T-helper 17 cell (primary cell): ENCODE measurements at places on chromosomes 7 and 10.

- DNase-seq, result no peak
These were observed 190.9 kb downstream of the RNLS start for GRCh38 chr10:88392222-88392621.

DNA sequence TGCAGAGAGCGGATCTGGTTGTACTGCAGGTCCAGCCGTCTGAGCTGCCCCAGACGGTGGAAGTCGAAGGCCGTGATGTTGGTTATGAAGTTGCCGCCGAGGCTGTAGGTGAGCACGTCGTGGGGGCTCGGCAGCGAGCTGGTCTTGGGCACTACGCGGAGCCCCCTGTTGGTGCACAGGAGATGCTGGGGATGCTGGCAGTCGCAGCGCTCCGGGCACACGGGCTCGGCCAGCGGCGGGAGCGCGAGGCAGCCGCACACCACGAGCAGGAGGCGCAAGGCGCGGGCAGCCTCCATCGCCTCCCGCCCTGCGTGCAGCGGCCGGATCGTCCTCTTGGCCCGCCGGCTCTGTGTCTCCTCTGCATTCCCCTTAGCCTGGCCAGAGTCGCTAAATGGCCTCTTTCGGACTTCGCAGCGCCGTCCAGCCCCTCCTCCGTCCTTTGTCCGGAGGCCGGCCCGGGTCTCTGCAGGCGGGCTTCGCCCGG lies 337 bp downstream of the TRIL start:
- DNase-seq, result no peak

- no peak for DNase-seq
These were observed 948.7 kb upstream of the GHITM start for GRCh38 chr10:83190614-83191013.

GRCh38 chr7:29922921-29923700 lies 66.5 kb downstream of the SCRN1 start:
- no peak for DNase-seq

- DNase-seq, result no peak
These were observed 365.7 kb downstream of the DNAJB6 start for GRCh38 chr7:157702311-157703023.

GRCh38 chr10:109886781-109887140 lies 36.5 kb downstream of the XPNPEP1 start:
- no peak for DNase-seq

DNA sequence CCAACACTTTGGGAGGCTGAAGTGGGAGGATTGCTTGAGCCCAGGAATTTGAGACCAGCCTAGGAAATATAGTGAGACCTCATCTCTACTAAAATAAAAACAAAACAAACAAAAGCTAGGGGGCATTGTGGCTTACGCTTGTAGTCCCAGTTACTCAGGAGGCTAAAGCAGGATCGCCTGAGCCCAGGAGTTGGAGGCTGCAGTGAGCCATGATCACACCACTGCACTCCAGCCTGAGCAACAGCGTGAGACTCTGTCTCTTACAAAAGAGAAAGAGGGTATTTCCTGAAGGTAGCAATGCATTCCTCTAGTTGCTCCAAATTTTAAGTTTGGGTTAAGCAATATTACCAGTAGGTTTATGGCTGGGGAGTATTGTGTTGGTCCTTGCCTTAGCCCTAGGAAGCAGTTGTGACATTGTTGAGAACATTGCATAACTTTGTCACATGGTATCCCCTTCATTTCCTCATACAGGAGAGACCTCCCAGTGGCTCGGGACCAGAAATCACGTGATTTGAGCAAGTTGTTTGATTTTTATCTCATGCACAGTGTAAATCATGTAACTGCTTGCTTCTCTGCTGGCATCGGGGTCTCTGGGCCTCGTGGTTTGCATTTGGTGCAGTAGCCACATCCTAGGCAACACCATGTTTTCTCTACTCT lies 23.3 kb upstream of the SMARCD3 start:
- DNase-seq, result no peak

DNA sequence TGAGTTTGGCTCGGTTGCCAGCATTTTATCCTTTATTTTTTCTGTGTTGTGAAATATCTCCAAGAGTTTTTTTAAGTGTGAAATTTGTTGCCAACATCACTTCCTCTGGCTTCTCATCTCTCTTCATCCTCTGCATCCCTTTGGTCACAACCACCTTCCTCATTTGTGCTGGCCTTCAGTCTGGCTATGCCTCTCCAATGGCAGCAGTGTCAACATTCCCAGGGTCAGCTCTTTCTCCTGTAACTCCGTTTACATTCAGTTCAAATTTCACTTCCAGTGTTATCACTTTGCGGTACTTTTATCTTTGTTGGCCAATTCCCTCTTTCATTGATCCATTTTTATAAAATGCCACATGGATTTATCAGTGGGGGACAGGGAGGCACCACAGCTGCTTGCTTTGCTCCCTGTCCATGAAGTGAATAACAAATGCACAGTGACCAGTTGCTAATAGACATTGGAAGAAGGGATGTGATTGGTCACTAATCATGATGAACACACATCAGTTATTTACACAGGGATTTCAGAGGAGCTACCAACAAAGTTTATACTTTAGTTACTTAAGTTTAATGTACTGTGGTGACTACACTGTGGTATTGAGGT lies 311.4 kb upstream of the LRGUK start:
- DNase-seq, result no peak

- no peak for DNase-seq
These were observed 18.1 kb upstream of the ABCB5 start for GRCh38 chr7:20597339-20597738.

- DNase-seq, result no peak
These were observed 34.4 kb upstream of the CUL1 start for GRCh38 chr7:148664324-148664723.

DNA sequence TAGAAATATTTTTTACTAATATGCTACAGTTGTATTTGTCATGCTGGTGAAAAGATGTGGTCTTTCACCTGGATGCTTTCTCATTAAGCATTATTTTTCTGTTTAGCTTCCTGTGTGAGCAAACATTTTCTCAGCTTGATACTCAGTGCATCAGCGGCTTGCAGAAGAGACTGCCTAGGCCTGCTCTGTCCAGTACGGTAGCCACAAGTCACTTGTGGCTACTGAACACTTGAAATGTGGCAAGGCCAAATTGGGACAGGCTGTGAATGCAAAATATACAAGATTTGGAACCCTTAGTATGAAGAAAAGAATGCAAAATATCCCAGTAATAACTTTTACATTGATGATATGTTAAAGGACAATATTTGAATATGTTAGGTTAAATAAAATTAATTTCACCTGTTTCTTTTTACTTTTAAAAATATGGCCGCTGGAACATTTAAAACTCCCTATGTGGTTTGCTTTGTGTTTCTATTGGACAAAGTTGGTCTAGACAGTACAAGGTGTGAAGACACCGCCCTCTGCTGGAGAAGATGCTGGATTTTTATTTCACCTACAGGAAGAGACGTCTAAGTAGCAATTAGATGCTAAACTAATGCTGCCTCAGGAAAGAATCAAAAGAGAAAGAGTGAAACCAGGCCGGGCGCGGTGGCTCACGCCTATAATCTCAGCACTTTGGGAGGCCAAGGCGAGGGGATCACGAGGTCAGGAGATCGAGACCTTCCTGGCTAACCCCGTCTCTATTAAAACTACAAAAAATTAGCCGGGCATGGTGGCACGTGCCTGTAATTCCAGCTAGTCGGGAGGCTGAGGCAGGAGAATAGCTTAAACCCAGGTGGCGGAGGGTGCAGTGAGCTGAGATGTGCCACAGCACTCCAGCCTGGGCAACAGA lies 5.3 kb downstream of the SRGN start:
- DNase-seq, result peak; percentile 46

DNA sequence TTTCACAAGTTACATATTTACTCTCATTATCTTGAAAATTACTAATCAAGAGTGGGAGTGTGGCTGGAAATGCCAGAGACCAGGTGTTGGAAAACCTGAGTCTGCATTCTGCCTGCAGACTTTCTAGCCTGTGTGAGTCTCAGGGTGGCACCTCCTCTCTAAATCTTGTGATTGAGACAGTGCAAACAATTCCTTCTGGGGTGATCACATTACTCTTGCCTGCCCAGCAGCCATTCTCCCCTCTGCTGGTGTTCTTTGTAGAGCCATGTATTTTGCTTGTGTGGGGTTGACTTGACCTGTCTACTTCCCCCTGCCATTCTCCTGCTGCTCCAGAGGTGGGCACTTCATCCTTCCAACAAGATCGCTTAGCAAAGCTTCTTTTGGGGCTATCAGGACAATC lies 101.1 kb downstream of the RAPGEF5 start:
- no peak for DNase-seq

GRCh38 chr7:70894799-70895198 lies 237.1 kb upstream of the GALNT17 start:
- DNase-seq, result no peak

DNA sequence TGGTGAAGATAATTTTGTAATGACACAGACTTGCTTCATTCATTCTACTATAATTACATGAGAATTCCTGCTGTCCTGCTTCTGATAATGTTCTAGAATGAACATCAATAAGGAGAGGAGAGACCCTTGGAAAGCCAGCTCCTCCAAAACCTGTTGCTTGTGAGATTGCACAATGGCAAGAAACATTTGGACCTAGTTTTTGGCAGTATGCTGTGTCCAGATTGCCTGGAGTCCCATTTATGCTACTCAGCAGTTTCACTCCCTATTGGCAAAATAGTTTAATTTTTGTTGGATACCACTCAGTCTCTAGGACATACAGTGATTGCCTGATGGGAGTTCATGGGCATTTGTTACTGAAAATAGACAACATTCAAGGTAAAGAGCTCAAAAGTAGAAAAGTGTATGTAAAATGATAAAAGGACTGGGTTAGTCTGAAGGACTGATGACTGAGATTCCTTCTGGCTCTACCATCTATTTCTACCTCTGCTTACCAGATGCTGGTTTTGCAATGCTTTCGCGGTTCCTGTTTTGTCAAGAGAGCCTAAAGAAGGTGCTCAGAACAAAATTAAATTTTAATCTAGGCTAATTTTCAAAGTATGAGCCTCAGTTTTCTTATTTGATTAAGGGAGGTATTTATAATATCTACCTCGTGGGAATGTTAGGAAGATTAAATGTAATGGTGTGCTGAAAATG lies 8.0 kb upstream of the ACTR3B start:
- DNase-seq, result no peak

DNA sequence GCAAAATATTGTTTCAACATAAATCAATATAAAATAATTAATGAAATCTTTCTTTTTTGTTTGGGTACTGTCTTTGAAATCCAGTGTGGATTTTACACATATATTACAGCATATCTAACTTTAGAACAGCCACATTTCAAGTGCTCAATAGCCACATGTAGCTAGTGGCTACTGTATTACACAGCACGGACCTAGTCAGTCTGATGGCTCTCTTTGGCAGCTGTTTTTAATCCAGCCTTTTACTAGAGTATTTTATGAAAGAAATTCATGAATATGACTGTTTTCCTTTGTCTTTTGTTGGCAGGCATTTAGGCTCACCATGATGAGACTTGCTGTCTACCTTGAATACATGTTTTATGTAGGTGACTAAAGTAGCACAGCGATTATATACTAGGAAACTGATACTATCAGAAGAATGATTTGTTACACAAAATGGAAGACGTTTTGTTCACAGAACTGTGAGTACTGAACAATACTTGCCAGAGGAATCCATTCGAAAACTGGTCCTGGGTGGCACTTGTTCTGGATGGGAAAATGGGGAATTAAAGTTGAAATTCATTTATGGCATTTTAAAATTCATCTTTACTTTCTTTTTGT lies 386.7 kb downstream of the PHTF2 start:
- DNase-seq, result no peak

DNA sequence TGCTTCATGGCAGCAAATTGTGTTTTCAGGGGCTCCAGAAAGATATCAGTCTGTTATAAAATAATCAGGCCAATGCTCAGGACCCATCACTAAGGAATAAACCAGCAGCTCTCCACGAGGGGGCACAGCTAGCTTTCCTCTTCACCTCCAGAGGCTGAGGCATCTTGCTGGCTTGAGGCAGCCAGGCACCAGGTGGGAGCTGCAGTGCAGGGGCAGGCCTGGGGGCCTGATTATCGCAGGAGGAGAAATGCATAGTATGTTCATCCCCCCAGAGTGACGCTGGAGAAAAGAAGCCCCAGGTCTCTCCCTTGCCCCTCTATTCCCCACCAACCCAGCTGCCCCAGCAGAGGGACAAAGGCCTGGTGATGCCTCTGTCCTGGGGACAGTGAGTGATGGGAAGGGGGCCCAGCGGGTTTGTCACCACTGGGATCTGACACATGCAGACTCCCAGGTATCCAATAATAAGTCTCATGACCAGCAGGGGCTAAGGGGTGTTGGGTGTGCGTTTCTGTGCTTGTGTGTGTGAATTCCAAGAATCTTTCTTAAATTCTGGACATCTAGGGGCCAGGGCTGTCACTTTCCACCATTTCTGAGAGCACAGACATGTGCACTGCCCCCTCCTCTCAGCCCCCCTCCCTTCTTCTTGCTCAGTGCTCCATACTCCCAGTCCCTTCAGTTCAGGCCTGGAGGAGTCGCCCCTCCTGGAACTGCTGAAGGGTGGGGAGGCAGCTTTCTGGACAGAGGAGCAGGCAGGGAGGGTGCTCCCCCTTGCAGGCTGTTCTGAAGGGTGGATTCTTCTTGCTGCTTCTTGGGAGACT lies 128.1 kb upstream of the FAM20C start:
- no peak for DNase-seq

DNA sequence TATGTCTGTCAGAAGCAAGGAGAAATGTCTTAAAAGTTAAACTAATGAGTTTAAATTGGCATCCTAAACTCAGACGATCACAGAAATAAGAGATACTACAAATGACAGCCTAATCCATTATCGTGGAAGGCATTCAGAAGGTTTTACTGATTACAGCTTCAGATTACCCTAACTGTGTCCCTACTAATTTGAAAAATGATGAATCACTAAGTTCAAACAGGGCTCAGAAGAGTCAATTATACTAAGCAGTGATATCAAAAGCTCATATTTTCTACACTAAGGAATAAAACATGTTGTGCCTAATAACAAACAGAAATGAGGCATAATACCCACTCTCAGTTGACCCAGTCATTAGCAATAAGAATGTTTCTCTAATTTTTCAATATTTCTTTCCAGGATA lies 152.0 kb upstream of the NRBF2 start:
- no peak for DNase-seq

DNA sequence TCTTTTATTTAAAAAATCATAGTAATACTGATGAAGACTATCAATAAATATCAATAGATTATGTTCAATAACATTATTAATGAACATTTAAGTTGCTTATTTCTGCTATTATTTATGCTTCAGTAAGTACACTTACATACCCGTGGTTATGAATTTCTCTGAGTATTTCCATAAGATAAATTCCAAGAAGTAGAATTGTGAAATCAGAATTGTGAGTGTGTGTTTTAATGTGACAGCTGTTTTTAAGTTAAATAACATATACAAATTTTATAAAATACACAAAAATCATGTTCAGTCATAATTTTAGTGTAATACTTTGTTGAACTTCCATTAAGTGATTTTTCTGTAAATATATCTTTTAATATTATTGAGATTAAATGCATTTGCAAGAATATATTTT lies 37.5 kb upstream of the SEMA3E start:
- DNase-seq, result no peak

DNA sequence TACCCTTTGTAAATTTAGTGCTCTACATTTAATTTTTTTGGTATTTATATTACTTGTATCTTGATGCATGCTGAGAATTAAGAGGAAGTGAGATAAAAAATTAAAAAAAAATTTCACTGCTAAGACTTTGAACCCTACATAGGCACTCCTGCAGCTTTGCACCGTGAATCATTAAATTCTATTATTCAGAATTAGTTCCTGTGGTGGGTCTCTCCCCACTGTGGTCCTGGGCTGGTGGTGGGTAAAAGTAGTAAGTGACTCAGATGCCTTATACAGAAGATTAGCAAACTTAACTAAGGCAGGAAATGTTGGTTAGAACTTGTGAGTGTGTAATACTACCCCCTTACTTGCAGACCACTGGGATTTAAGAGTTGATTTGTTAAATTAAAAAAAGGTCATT lies 72.6 kb downstream of the AP3M1 start:
- no peak for DNase-seq
